Activated B cell treated with CpG ODN at 0.5 μM for 24 hours (primary cell): ENCODE measurements at places on chromosomes 3 and 15.

DNA sequence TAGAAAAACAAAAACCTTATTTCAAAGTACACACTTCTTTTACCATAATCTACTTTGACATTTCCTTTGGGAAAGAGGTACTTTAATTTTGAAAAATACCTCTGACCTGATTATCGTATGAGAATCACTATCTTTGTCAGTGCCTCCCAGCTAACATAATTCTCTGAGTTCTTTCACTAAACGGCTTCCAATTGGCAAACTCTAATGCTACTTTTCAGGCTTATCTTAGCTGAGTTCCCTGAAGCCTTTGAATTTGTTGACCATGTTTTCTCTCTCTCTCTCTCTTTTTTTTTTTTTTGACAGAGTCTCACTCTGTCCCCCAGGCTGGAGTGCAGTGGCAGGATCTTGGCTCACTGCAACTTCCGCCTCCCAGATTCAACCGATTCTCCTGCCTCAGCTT, 312.8 kb downstream of the ZPLD1 start:
- DNase-seq: no peak

- DNase-seq: peak; percentile 65
Observed at GRCh38 chr3:186930641-186931531, 560 bp downstream of the ST6GAL1 start.

- DNase-seq: no peak
Observed at GRCh38 chr3:4245671-4246070, 57.5 kb upstream of the SETMAR start.

- DNase-seq: no peak
Observed at GRCh38 chr3:134874737-134875413, 79.8 kb downstream of the EPHB1 start.

- no peak for DNase-seq
Observed at GRCh38 chr3:182323898-182324297, 469.4 kb upstream of the ATP11B start.

- DNase-seq: no peak
Observed at GRCh38 chr15:79408041-79408440, 24.1 kb upstream of the MINAR1 start.
